ENCODE measurements at places on chromosomes 7 and 10.

DNA sequence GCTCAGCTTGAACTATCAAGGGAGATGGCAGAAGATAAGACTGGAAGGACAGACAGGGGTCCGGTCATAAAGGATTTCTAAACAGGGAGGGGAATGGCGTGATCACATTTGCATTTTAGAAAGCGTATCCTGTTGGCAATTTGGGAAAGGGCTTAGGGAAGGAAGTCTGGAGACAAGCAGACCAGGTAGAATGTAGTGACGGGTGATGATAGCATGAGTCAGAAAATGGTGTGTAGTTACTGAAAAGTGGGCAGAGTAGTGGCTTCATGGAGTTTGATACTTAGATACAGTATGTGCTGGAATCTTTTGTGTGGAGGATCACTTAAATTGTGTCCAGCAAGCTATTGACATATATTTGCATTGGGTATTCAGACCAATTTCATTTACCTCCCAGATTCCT lies 61.2 kb downstream of the LRGUK start:
- no peak for DNase-seq

- DNase-seq, result no peak
Observed at GRCh38 chr7:82410461-82410860, 33.1 kb downstream of the CACNA2D1 start.

DNA sequence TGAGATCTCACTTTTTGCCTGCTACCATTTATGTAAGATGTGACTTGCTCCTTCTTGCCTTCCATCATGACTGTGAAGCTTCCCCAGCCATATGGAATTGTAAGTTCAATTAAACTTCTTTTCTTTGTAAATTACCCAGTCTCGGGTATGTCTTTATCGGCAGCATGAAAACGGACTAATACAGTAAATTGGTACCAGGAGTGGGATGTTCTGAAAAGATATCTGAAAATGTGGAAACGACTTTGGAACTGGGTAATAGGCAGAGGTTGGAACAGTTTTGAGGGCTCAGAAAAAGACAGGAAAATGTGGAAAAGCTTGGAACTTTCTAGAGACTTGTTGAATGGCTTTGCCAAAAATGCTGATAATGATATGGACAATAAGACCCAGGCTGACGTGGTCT lies 10.6 kb upstream of the GARIN1A start:
- DNase-seq, result no peak

- DNase-seq, result peak; percentile 90
Observed at GRCh38 chr10:3782451-3783315, 2.3 kb downstream of the KLF6 start.

- peak; percentile 70 for DNase-seq
Observed at GRCh38 chr10:7412237-7412927, 1.5 kb upstream of the SFMBT2 start.

GRCh38 chr7:20033621-20034400 lies 183.4 kb downstream of the MACC1 start:
- no peak for DNase-seq
